Epithelial cell of esophagus (primary cell): ENCODE measurements at places on chromosomes 1 and 21.

- no peak for DNase-seq
Measured at GRCh38 chr1:36540056-36540455, 57.3 kb upstream of the CSF3R start.

DNA sequence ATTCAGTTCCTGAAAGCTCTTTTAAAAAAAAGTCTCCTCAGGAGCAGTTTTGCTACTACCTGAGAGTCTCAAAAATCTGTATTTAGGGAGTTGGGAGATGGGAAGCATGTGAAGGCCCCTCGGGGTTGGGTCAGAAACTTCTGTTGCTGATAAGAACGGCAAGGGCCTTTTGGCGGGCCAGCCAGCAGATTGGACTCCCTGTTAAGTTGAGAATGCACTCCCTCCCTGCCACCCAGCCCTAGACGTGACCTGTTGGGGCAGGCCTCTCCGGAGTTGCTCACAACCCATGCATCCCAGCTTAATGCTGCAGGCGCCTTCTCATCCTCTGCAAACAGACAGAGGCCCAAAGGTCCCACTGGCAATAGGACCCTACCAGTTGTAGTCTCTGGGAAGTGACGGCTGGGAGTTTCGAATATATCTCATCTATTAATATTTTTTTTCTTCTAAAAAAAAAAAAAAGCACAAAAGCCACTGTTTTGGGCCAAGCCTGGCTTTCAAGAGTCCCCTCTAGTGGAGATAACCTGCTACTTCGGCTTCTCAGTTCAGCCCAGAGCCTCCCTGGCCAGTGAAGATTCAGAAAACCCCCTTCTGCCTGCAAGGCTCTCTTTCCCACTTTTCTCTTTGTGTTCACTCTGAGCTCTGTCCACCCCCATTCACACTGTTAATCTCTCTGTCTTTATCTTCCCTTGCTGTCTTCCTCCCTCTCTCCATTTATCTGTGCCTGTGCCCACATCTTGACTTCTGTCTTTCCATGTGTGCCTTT is 5.3 kb downstream of the PLXNA2 start:
- peak; percentile 93 for DNase-seq

GRCh38 chr1:235941876-235942624 is 75.3 kb upstream of the LYST start:
- no peak for DNase-seq

- no peak for DNase-seq
Measured at GRCh38 chr1:209171151-209171550, 412.4 kb upstream of the CAMK1G start.

- no peak for DNase-seq
Measured at GRCh38 chr21:42476388-42477331, 19.4 kb downstream of the RSPH1 start.

DNA sequence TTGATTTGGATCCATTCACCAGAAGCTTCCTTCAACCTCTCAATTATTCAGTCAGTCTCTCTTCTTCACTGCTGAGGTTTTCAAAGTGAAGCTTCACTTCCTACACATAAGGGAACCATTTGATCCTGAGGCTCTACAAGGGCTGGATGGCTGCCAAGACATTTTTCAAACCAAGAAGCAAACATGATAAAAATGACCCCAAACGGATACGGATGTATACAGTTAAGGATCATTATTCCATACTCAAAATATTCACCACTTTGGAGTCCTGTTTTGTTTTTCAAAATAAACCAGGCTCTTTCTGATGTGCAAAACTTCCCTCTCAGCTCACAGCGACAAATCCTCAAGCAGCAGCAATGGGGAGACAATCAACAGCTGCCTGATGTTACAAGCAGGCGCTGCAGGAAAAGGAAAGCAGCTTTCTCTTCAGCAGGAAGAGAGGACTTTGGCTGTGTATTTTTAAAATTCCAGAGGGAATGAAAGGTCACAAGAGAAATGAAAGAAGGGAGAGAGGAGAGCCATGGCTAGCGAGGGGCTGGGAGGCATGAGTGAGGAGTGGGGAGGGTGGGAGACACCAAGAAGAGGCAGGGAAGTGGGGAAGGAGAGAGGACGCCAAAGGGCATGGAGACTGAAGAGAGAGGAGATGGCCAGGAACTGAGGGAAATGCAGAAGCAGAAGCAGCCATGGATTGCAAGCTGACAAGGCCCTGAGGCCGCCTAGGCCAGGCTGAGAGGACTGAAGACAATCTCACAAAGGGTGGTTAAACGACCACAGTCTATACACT is 145.4 kb downstream of the SLC45A1 start:
- peak; percentile 21 for DNase-seq

DNA sequence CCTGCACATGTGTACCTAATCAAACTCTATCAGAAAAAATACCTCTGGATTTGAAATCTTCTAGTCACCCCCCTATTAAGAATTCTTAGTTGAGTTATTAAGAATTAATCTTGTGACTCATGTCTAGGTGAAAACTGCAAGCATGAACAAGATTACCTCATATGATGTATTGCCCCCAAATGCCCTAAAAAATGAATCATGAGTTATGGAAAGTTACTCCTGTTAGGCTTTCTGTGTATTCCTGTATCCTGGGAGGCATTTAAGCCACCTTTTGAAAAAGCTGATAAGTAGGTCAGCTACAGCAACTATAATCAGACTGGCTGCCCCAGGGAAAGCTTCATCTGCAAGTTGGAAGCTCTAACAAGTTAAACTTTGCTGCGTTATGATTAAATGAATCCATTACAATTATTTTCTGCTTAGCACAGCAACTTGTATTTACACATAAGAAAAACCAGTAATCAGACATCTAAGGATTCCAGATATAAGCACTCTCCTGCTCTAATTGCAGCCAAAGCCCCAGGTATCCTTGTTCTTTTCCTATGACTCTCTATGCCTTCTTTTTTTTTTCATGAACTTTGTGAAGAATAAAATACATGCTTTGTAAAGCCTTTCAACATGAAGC is 147.7 kb downstream of the NTPCR start:
- peak; percentile 91 for DNase-seq

GRCh38 chr1:47559944-47560695 is 122.3 kb downstream of the FOXD2 start:
- no peak for DNase-seq

DNA sequence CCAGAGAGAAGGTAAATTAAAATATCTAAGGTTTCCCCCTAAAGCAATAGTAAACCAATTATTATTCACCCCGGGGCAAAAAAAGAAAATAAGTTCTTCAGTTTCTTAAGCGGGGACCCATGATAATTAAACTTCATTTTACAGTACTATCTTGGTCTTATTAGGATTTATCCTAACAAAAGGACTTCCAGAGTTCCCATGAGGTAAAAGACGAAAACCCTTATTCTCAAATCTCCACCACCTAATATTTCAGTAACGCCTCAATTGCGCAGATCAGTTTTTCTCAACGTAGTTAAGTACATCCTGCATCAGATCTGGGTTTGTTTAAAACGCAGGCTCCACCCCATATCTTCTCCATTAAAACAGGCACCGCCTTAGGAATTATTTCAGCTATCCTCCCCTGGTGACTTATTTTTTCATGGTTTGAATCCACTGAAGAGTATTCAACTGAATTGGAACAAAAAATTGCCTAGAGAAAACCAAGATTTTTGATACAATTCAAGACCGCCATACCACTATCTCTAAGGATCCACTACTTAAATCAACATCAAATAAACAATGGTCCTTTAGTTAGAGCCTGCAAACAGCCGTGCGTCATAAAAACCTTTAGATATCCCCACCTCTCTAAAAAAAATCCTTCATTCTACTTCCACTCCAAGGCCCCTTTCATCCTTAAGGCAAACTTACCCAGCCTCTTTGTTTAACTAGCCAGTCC is 1.7 kb downstream of the MCL1 start:
- no peak for DNase-seq

GRCh38 chr1:185083818-185084217 is 38.5 kb downstream of the RNF2 start:
- no peak for DNase-seq

DNA sequence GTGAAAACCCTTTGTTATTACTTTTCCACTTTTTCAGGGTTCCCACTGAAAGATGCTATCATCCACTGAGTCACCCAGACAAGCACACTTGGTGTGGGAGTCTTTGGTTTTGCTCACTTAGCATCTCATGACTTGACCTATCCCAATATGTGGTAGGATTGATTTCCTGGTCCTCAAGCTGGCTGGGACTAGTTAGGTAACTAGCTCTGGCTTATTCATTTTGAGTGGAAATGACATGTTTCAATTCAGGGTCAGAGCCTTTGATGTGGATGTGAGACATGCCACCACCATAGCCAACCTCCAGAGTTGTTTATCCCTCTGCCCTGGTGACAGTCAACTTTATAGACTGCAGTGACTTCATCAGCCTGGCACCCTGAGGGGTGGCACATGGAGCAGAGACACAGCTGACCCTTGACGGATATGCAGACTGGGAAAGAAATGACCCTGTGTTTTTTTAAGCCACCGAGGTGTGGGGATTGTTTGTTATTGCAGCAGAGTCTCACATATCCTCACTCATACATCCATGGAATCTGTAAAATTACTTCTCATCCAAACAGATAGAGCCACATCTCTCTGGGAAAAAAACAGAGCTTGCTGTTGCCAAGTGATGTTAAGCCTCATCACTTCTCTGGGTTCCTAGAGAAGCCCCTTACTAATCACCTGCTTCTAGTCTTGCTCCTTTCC is 699.9 kb downstream of the MATN1 start:
- no peak for DNase-seq
